ENCODE measurements at places on chromosomes 3 and 15.

DNA sequence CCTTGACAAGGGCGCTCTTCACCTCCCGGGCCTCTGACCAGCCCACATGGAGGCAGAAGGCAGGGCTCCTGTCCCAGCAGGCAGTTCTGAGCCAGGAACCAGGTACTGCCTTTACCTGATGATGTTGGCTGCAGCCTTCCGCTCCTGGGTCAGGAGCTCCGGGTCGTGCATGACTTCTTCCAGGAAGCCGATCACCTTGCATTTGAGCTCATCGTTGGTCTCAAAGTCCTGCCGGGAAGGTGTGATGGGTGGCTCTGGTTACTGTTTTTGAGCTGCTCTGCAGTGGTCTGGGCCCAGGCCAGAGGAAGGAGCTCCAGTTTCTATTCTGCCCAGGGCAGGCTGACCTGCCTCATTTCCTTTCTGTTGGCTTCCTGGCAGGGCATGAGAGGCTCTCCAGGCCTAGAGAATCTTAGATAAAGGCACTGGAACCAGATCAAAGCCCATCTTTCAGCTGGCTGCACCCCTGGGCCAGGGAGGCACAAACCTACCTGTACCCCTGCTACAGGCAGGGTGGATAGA is 53.2 kb upstream of the CTSH start:
- DNase-seq = no peak

GRCh38 chr3:122058294-122058693 is 3.1 kb downstream of the CD86 start:
- DNase-seq = no peak

- no peak for DNase-seq
Observed at GRCh38 chr15:89075846-89076245, 12.4 kb upstream of the ABHD2 start.

- no peak for DNase-seq
Observed at GRCh38 chr3:152176241-152176640, 92.5 kb upstream of the MBNL1 start.

GRCh38 chr3:147420353-147421183 is 11.4 kb downstream of the ZIC1 start:
- DNase-seq = no peak

- DNase-seq = no peak
Observed at GRCh38 chr15:59818336-59818735, 129.2 kb upstream of the BNIP2 start.

DNA sequence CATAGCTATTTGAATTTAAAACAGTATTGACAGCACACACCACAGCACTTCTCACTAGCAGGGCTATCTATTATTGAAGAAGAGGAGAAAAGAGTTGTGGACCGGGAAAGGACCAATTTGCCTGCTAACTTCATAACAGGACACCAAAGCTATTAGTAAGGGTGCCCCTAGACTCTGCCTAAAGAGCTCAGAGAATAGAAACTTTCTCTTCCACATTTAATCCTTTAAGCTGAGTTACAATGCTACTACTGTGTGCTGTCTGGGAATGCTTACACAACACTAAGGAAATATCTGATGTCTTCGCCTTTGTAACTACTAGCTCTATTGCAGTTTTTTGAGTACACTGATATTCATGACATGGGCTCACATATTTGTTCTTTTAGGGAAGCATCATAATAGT is 13.5 kb upstream of the AADAC start:
- DNase-seq = no peak

GRCh38 chr3:155972885-155973584 is 102.6 kb downstream of the GMPS start:
- DNase-seq = no peak

DNA sequence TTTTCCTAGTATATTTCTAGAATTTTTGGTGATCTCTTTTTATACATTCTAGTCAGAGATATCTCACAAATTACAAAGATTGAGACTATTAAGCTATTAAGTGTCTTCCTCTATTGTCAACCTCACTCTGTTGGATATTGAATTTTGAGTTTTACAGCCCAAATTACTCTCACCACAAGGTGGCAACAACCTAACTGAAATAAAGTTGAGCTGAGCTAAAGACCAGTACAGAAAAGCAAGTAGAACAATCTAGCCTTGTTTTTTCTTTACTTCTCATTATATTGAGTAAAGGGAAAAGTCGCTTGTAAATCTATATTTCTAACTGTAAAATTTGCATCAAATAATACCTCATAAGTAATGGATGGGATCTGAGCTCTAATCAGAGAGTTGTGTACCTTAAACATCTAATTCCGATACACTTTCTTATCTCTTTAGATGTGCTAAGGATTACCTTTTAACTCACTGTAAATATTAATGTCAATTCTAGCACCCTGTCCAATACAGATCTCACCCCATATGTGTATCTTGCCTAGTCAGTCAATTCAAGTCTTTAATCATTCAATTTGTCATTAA is 13.6 kb upstream of the COMMD2 start:
- no peak for DNase-seq

DNA sequence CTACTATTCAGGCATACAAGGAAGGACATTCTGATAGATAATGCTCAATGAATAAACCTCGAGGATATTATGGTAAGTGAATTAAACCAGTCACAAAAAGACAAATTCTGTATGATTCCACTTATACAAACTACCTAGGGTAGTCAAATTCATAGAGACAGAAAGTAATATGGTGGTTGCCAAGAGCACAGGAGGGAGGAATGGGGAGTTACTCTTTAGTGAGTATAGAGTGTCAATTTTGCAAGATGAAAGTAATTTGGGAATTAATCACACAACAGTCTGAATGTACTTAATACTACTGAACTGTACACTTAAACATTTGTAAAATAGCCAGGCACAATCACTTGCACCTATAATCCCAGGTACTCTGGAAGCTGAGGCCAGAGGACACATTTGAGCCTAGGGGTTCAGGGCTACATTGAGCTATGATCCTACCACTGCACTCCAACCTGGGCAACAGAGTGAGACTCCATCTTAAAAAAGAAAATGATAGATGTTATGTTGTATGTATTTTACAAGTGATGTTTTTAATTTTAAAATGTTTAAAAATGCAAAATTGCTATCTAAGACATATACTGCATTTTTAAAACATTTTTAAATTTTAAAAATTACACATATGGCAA is 91.0 kb downstream of the NPAP1 start:
- no peak for DNase-seq

DNA sequence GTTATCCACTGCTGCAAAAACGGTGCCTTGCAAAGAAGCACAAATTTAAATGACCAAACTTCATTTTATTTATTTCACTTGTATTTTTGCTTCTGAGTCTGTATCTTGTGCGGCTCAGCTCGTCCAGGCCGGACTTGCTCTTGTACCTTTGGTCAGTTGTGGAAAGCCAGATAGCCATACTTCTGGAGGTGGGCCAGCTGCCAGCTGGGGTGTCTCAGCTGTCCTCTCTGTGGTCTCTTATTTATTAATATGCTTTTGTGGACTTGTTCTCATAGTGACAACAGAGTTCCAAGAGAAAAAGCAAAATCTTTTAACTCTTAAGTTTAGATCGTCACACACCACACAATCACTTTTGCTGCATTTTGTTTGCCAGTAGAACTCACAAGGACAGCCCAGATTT is 87.7 kb downstream of the IL1RAP start:
- no peak for DNase-seq

DNA sequence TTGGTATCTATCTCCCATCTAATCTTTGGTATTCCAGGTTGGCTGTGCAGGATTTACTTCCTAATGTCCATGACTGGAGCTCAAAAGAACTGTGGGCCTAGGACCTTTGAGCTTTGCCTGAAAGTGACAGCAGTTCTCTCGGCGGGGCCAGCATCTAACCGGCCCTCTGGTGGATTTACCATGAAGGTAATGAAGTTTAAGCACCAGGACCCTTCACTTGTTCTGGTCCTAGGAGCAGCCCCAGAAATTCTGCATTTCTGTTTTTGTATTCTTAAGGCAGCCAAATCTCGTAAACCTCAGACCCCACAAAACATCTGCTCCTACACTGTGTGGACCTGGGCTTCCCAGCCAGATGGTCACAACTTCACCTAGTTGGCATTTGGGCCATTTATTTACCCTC is 13.0 kb downstream of the CALML4 start:
- no peak for DNase-seq

DNA sequence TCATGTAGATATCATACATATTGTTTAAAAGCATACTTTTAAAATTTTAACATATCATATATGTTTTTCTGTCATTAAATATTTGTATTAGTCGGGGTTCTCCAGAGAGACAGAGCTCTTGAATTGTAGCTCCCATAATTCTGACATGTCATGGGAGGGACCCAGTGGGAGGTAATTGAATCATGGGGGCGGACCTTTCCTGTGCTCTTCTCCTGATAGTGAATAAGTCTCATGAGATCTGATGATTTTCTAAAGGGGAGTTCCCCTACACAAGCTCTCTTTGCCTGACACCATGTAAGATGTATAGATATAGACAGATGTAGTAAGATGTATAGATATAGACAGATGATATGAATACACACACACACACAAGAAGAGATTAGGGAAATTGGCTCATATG is 161.2 kb upstream of the ABI3BP start:
- no peak for DNase-seq

DNA sequence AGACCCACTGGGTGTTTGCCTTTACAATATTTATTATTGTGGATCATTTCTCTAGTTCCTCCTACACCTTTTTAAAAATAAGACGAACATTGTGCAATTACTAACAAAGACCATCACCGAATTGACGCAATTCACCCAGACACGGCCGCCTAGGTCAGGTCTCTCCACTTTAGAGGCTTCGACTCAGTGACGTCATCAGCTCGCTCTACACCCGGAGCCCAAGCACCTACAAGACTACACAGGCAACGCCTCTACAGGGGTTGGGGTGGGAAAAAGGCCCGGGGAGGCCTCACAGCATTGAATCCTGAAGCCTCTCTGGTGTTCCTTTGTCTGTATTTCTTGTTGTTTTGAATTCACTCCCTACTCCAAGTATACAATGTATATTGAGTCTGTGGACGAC is 16.6 kb downstream of the ZIC4 start:
- no peak for DNase-seq

DNA sequence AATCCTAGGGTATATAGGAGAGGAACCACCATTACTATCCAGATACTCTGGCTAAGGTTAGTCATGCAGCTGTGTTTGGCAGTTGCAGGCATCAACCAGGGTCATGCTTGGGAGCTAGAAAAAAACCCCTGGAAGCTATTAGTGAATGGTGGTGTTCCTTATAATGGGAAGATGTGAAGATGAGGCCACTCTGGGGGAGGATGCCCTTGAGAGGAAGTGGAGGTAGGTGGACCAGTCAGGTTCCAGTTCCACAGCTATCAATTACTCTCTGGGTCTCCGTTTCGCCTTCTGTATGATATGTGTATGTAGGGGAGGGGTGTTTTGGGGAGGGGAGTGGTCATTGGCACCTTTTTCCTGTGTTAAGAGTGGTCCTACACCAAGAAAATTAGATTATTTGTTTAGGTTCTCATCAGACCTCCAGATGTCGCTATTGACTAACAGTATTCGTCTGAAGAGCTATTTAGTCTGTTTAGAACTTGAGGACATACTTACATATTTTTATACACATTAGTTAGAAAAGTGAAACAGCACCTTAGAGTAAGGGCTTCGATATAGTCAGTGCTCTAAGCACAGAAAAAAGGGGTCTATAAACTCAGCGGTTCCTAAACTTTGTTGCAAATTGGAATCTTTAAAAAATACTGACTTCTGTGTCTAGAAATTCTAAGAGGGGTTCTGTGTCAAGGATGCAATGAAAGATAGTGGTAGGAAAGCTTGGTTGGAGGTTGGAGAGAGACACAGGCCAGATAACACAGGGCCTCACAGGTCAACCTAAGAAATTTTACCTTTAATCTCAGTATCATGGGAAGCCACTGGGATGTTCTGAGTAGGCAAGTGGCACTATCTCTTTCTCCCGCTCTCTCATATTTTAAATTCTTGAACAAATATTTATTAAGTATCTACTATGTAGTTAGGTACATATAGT is 9.1 kb upstream of the HPS3 start:
- DNase-seq = no peak

GRCh38 chr3:31193429-31193828 is 299.0 kb upstream of the GADL1 start:
- DNase-seq = no peak

GRCh38 chr3:128475355-128475754 is 8.7 kb upstream of the DNAJB8 start:
- no peak for DNase-seq

GRCh38 chr3:172074032-172074431 is 34.7 kb downstream of the FNDC3B start:
- no peak for DNase-seq

- no peak for DNase-seq
Observed at GRCh38 chr15:43531018-43531670, 13.7 kb downstream of the MAP1A start.

GRCh38 chr15:59997070-59997701 is 6.9 kb upstream of the FOXB1 start:
- DNase-seq = no peak

DNA sequence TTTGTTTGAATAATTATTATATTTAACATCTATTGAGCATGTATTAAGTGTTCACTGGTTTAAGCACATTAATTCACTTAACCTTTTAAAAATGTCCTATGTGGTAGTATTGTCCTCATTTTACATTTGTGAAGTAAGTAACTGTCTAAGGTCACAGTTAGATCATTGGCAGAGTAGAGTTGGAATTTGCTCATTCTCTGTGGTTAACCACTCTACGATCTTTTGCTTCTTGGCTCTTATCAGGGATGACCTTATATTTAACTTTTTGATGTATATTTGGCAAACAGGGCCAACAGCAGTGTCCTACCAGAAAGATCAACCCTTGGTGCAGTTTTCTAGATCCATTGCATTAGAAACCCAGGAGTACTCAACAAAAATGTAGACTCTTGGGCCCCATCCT is 34.0 kb downstream of the PXK start:
- no peak for DNase-seq

GRCh38 chr15:78660584-78660983 is 19.6 kb upstream of the CHRNB4 start:
- no peak for DNase-seq

- DNase-seq = no peak
Observed at GRCh38 chr3:82561784-82562183, 800.3 kb upstream of the GBE1 start.

DNA sequence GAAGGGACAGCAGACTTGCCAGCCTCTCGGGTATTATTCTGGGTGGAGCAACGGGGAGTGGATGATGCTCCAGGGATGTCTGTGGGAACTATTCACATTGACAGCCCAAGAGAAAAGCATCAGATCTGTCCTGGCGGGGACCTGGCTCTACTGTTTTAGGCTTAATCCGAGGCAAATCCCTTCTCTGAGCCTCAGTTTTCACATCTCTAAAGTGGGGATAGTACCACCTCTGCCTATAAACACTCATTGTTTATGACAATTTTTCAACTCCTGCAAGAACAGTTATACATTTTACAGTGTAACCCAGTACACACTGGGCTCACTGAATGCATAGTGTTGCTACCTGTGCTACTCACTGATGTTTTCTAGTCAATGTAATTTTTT is 9.3 kb downstream of the PDIA5 start:
- no peak for DNase-seq

Data from activated naive CD4-positive, alpha-beta T cell (primary cell).